Stimulated activated CD8-positive, alpha-beta memory T cell treated with anti-CD3 and anti-CD28 coated beads, Interleukin-15, amount 100 ng/mL, for 1 hour (primary cell): ENCODE measurements at places on chromosomes 1 and 21.

DNA sequence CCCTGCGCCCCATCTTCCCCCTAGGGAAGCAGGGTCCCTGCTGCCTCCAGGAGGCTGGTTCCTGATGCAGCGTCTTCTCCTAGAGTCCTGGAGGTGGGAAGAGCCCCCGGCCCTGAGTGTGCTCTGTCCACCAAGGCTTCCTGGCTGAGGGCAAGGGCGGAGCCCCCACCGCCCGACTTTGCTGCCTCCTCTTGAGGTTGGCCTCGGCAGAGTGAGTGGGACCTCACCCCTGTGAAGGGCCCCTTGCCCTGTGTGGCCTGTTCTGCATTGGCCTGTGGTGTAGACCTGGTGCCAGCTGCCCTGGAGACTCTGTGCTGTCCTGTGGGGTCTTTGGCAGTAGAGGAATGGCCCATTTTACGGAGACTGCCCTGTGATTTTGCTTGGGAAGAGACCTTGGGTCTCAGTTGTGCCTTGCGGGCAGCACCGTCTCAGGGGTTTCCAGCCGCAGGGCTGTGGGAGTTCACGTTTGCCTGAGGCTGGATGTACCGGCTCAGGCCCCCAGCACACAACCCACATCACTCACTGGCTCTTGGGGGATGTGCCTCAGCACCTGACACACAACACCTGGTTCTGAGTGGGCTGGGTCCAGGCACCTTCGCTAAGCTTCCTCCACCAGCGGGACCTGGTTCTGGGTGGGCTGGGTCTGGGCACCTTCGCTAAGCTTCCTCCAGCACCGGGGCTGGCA, 73.6 kb downstream of the SKI start:
- DNase-seq, result no peak

- DNase-seq, result no peak
Observed at GRCh38 chr1:244231572-244232315, 180.7 kb downstream of the ZBTB18 start.

DNA sequence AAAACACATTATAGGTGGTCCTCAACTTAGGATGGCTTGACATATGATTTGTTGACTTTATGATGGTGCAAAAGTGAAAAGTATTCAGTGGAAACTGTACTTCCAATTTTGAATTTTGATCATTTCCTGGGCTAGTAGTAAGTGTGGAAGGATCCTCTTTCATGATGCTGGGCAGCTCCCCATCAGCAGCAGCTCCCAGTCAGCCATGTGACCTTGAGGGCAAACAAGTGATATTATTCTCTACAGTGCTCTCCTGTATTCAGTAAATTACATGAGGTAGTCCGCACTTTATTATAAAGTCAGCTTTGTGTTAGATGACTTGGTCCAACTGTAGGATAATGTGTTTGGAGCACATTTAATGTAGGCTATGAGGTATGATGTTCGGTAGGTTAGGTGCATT, 36.4 kb downstream of the SLC22A15 start:
- no peak for DNase-seq

DNA sequence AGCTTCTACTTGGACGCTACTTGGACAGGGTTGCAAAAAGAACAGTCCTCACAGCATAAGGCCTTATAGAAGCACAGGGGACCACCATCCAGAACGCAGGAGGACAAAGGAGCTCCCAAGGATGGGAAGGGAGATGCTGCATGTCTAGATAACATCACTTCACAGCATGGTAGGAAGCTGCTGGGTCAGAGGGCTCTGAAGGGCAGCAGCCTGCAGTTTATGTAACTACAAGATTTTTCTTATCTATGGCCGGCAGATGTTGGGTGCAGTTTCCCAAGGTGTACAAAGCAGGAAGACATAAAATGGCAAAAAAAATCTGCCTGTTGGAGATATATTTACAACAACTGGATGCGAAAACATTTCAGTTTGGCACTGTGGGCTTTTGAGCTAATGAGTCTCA, 45.3 kb upstream of the SLC5A9 start:
- DNase-seq, result no peak

- no peak for DNase-seq
Observed at GRCh38 chr1:63134501-63135173, 187.7 kb upstream of the FOXD3 start.

GRCh38 chr1:225479341-225479740, 51.5 kb upstream of the LBR start:
- DNase-seq, result no peak

DNA sequence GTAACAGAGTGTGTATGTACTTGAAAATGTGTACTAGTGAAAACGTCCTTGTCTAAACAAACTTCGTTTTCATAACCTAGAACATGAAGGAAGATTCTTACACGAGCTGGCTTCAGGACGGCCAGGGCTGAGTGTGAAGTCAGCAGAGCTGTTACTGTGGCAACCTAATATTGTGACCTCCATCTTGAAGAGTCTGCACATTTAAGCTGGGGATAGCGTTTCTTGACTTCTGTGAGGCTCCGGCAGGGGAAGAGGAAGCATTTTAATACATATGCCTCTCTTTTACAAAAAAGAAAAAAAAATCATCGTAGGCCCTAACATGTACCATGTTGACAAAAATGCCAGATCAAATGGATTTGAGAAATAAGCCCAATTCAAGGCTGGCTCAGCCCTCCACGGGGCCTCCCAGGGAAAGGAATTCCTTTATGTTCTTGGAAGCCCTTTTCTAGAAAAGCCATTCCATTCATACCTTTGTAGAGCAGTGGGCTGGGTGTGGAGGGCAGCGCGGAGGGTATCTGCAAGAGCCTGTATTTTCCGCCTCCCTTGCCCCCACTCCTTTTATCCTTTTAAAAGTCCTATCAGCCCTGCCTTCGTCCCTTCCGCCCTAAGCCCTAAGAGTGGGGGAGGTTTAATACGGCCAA, 51.1 kb downstream of the SIM2 start:
- DNase-seq, result no peak

GRCh38 chr1:18419113-18419844, 61.5 kb upstream of the KLHDC7A start:
- DNase-seq, result no peak

DNA sequence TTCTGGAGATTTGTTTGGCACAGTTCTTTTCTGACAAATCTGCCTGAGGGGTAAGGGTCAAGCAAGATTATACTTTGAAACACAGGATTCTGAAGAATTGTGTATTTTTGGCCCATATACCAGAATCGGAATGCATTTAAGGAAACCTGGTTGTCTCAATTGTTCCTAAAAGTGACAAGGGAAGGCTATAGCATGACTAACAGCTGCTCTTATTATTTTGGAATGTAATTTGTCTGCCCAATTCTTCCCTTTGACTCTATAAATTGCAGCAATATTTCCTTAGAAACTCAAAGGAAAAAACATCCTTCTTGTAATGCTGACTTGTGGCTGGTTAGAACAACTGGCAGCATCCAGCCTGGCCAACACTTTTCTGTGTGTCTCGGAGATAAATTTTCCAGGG, 15.8 kb upstream of the VCAM1 start:
- no peak for DNase-seq

DNA sequence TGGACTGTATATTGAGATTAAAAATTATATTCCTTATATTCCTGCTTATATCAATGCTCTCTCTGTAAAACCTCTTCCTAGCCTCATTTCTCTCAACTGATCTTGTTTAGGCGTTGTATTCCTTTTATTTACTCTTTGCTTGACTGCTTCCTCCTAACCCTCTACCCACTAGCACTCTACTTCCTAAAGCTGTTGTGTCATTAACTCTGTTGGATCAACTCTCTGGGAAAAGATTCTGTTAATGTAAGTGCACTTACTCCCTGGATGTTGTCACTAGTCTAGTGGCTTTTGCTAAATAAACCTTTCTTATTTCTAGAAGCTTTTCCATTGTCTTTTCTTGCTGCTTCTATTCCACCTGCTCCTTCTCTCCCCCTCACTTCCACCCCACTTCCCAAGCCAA, 6.5 kb downstream of the SPATA46 start:
- DNase-seq, result no peak

DNA sequence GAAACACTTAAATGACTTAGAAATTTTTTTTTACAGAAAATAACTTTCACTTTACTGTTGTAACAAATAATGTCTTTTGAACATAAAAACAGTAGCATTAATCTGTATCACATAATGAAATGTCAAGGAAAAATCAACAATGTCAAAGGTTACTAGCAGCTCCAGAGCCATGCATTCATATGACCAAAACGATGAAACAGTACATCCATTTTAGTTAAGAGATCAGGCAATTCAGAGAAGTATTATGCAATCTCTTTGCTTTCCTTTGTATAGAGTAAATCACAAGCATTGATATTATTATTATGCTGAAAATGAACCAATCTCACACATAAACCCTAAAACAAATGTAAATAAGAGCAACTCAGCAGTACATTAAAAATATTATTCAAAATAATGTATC, 748.9 kb downstream of the PLA2G4A start:
- DNase-seq, result no peak

GRCh38 chr1:39214998-39215873, 10.7 kb downstream of the MACF1 start:
- DNase-seq, result no peak

DNA sequence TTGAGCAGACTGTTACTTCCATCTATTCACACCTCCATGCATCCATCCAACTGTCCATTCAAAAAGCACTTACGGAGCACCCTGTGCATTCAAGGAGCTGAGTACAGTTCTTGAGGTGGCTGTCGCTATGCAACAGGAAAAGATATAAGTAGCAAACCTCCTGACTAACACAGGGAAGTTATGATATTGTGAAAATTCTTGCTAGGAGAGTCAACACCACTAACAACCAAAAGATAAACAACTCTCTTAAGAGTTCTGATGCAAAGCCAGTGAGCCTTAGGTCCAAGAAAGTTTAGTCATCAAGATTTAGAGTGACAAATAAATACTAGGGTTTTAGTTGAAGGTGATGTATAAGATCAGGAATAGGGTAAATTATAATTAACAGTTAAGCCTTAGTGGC, 44.5 kb upstream of the TRIM45 start:
- DNase-seq, result no peak

DNA sequence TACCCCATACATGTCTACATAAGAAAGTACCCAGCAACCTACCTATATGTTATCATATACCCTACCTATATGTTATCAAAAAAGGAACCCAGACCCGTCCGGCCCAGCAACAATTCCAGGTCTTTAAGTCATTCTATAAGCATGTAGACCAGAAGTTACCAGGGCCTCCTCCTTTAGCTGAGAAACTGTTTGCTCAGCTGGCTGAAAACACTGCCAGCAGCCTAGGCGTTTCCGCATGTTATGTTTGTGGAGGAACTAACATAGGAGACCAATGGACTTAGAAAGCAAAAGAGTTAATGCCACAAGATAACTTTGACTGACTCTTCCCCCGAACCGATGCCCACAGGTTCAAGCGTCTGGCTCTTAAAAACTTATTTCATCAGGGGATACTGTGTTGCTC, 7.1 kb upstream of the ZNF678 start:
- no peak for DNase-seq

- no peak for DNase-seq
Observed at GRCh38 chr1:154865442-154866256, 4.4 kb downstream of the KCNN3 start.

DNA sequence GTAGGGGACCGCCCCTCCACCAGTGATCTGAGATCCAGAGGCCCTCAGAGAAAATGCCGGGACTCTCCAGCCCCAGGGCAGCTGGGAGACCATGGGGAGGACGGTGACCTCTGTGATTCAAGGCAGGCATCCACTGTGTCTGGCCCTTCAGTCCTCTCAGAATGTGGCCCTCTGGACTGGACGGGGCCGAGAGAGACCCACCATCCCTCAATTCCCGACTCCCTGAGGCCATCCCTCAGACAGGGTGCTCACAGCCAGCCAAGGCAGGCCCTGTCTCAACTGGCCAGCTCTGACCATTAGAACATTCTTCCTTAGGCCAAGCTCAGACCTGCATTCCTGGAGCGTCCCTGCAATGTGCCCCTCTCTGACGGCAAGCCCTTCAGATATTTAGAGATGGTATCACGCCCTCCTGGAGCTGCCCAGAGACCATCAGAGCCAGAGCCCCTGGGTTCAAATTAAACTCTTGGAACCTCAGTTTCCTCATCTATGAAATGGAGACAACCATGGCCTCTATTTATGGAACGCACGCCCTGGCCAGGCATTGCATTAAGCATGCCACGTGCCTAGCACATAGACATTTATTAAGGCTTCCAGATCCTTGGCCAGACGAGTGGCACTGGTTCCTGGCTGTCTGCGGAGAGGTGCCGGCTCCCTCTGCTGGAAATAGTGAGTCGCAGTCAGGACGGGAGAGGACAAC, 9.6 kb upstream of the EPS8L3 start:
- DNase-seq, result peak; percentile 37

GRCh38 chr1:17356387-17357026, 15.5 kb upstream of the PADI6 start:
- DNase-seq, result no peak

- no peak for DNase-seq
Observed at GRCh38 chr1:210597555-210598134, 268.9 kb downstream of the HHAT start.

- DNase-seq, result no peak
Observed at GRCh38 chr1:88462488-88463261, 221.4 kb upstream of the PKN2 start.

- DNase-seq, result no peak
Observed at GRCh38 chr21:16800536-16801275, 712.1 kb upstream of the CXADR start.

GRCh38 chr1:42941640-42942330, 16.9 kb downstream of the SLC2A1 start:
- DNase-seq, result no peak

GRCh38 chr1:33636209-33636608, 163.8 kb downstream of the ZSCAN20 start:
- no peak for DNase-seq

DNA sequence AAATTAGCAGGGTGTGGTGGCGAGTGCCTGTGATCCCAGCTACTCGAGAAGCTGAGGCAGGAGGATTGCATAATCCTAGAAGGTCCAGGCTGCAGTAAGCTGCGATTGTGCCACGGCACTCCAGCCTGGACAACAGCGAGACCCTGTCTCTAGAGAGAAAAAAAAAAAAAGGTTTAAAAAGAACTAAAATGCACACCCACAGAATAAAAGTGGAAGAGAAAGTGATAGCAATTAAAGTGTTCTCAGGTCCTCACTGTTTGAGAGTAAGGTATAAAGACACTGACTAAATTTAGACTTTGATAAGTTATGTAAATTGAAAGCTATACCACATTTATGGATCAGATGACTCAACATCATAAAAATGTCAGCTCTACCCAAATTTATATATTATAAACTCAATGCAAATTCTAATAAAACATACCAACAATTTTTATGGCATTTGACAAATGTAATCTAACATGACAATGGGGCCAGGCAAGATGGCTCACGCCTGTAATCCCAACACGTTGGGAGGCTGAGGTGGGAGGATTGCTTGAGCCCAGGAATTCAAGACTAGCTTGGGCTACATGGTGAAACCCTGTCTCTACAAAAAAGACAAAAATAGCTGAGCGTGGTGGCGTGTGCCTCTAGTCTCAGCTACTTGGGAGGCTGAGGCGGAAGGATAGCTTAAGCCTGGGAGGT, 11.8 kb downstream of the ZBTB17 start:
- DNase-seq, result no peak
